ENCODE measurements at places on chromosomes 12 and 14.
A peak's percentile ranks its signal among the peaks of the same experiment; 100 is the strongest.

DNA sequence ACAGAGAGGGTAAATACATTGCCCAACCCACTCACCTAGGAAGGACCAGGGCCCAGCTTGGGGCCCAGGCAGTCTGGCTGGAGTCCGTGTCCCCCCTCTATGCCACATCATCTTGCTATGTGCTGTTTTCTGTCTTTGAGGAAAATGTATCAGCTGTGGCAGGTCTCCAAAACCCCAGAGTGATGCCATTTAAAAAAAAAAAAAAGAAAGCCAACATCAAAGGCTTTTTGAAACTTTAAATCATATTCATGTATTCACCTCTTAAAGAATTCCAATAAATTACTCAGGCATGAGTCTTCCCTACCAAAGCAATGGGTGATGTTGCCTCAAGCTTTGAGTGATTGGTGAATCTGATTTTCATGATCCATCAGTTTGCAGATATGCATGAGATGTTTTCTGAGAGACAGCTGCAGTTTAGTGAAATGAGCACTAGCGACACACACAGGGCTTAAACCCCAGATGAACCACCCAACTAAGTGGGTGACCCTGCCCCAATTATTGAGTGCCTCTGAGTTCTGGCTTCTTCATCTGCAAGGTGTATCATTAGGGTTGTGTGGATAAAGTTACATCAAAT, 6.1 kb downstream of the KRT81 start:
- no peak for DNase-seq

DNA sequence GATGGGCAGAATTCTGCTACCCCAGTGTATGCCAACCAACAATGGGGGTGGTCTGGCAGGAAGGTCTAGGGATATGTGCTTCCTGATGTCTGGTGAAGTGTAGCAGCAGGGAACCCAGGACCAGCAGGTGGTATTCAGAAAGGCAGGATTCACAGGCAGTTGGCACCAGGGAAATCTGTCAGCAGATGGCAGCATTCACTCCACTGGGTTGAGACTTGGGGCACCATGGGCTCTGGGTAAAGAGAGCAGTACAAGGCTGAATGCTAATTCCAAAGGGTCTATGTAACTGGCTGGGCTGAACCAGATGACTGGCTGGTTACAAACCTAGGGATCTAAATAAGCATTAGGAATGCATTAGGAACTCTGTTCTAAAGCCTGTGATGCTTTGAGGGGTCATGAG, 466.9 kb upstream of the STXBP6 start:
- no peak for DNase-seq

GRCh38 chr12:77606348-77606747, 224.3 kb upstream of the NAV3 start:
- DNase-seq = no peak

DNA sequence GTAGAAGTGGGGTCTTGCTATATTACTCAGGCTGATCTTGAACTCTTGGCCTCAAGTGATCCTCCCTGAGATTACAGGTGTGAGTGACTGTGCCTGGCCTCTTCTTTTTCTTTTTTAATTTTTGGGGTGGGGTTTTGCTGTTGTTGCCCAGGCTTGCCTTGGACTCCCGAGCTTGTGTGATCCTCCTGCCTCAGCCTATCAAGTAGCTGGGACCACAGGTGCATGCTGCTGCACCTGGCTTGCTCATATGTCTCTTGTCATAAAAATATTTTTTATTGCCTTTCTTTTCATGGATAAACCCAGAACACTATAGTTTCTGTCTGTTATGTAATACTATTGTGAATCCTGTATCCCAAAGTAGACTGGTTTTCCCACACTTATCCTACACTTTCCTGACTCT, 26.0 kb downstream of the SCYL2 start:
- DNase-seq = no peak

GRCh38 chr14:101958418-101959180, 5.8 kb upstream of the DYNC1H1 start:
- DNase-seq = no peak

DNA sequence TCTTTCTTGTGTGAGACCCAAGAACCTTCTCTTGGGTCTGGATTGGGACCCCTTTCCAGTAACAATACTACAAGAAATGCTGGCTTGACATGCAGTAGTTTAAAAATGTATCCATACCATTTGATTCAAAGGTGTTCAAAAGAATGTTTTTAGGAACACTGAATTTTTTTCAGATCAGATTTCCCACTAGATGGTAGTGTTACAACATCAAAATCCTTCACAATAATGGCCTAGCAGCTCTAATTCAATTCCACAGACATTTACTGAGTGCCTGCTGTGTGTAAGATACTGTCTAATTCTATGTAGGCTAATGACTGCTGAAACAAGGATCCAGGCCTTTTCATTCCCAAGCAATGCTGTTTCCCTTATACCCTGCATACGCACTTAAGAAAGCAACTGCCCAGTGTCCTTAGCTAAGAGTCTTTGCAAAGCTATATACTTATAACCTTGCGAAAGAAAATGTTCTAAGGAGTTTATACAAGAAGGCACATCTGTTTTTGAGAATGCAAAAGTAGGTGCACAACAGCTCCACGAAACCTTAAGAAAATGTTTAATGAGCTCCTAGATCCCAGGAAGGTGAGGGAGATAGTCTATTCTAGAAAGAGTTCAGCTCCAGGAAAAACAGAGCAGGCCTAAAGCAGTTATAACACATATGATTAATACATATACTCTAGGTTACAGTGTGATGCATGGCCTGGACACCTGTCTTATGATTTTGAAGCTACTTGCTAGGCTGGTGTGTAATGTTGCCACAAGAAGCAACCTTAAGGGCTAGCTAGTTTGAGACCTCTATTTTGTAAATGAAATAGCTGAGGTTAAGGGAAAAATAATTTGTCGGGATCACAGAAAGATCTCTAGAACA, 50.9 kb upstream of the PKP2 start:
- DNase-seq = no peak

GRCh38 chr14:99722741-99723140, 38.6 kb downstream of the CYP46A1 start:
- no peak for DNase-seq

GRCh38 chr12:70638639-70639360, 1.6 kb upstream of the PTPRB start:
- DNase-seq = no peak

DNA sequence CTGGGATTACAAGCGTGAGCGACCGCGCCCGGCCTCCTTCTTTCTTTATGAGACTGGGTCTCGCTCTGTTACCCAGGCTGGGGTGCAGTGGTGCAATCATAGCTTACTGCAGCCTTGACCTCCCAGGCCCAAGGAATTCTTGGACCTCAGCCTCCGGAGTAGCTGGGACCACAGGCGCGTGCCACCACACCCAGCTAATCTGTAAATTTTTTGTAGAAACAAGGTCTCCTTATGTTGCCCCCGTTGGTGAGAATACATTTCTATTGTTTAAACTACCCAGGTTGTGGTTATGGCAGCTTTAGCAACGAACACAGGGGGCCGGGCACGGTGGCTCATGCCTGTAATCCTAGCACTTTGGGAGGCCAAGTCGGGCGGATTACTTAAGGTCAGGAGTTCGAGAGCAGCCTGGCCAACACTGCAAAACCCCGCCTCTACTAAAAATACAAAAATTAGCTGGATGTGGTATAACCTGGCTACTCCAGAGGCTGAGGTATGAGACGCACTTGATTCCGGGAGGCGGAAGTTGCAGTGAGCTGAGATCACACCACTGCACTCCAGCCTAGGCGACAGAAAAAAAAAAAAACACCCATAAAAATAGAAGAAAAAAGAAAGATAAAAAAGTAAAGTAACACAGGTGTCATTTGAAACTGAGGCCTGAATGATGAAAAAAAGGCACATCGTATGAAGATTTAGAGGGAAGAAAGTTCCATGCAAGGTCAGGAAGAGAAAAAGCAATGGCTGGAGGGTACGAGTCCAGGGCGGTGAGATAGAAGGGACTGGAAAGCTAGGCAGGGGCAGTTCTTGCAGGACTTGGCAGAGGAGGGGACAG, 977 bp upstream of the TMEM120B start:
- no peak for DNase-seq

DNA sequence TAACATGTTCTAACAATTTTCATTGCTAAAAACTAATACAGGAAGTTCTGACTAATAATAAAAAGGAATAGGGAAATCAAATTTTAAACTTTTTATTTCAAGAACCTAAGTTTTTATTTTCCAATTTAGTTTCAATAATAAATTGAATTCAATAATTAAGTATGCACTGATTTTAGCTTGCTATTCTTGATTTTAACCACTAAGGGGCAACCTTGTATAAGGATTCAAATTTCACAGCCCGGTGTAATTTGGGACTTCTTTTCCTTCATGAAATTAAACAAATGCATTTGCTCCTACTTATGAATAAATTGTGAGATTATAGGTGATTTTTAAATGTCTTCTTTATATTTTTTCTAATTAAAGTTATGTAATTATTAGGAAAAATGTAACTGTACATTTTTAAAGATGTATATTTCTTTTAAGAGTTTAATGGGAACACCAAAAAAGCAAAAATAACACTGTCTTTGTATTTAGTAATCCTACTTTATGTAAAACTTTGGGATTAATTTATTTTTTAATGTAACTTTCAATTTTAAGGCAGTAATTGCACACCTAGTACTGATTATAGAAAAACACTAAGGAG, 241.4 kb upstream of the PDZRN4 start:
- DNase-seq = no peak

GRCh38 chr14:95270203-95270602, 49.5 kb downstream of the CLMN start:
- no peak for DNase-seq

- no peak for DNase-seq
These were observed 90.3 kb downstream of the STAB2 start for GRCh38 chr12:103677341-103677740.

DNA sequence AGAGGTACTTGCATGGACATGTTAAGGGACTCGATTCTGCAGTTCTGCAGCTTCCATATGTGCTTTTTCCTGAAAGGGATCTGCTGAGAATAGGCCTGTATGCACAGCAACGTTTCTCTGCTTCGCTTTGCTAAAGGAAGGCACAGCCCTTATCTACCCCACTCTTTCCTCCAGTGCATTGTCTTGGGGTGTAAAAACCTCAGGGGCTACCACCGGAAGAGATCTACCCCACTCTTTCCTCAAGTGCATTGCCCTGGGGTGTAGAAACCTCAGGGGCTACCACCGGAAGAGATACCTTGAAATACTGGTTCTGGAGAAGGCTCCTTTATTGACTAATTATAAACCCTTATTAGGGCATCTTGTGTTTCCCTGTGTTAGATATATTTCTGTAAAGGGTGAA, 52.9 kb downstream of the SEL1L start:
- DNase-seq = no peak

DNA sequence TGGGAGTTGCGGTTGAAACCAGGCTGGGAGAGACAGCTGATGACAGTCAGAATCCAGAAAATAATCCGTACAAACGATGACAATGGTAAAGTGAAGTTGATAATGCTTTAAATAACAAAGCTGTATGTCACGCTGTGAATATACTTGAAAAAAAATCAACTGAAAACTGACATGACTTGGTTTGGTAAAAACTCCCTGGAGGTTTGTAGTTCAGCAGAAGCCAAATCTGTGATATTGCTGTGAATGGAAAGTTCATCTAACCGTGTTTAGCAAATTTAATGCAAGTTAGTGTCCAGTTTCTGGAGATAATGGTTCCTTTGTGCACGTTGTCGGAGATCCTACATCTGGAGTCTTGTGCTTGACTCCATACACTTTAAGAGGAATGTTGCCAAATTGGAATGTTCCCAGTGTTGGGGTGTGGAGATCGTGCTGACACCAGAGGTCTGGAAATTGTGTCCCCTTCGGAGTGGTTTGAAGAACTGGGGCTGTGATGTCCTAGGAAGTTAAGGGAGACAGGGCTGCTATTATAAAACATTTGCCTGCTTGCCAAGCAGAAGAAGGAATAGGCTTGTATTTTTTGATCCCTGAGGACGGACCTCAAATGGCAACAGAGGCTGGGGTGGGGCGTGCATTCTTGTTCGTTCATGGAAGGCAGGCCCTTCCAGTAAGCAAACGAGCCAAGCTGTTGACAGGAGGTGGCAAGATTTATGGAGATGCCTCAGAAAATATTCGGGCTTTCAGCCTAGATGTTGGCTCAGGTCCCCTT, 30.6 kb downstream of the PPFIBP1 start:
- DNase-seq = no peak

- DNase-seq = no peak
These were observed 7.8 kb upstream of the CD163L1 start for GRCh38 chr12:7451756-7452155.

GRCh38 chr14:55814064-55814463, 234.1 kb downstream of the KTN1 start:
- DNase-seq = no peak

DNA sequence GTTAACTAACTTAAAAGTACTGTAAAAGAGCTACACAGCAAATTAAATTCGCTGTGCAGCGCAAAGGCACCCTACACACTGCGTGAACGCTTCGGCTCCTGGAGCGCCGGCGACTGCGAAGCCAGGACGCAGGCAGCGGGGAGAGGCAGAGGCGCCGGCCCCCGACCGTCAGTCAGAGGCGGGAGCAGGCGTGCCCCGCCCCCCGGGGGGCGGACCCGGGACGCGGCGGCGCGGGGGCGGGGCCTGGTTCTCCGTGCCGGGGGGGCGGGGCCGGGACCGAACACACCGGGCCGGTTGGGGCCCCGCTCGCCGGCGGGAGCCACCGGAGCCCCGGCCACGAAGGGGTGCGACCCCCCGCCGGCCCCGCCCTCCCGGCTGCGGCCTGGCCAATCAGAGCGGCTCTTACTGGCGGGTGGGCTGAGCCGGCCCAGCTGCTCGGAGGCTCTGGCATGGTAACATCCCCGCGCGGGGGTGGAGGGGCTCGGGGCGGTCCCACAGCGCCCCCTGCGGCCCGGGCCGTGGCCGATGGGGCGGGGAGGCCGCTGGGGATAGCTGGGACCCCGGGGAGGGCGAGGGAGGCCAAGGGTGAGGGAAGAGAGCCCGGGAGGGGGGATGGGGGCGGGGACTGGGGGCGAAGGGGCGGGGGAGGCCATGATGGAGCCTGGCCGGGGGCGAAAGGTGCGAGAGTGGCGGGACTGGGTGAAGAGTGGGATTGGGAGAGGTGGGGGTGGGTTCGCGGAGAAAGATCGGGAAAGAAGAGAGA, at the start of gene PRPF40B:
Gene PRPF40B, plus strand, starts transcription at position 420 of the 763 bp plus-strand sequence. Its CDS starts 30 bp downstream, at position 450.
- peak; percentile 72 for DNase-seq

DNA sequence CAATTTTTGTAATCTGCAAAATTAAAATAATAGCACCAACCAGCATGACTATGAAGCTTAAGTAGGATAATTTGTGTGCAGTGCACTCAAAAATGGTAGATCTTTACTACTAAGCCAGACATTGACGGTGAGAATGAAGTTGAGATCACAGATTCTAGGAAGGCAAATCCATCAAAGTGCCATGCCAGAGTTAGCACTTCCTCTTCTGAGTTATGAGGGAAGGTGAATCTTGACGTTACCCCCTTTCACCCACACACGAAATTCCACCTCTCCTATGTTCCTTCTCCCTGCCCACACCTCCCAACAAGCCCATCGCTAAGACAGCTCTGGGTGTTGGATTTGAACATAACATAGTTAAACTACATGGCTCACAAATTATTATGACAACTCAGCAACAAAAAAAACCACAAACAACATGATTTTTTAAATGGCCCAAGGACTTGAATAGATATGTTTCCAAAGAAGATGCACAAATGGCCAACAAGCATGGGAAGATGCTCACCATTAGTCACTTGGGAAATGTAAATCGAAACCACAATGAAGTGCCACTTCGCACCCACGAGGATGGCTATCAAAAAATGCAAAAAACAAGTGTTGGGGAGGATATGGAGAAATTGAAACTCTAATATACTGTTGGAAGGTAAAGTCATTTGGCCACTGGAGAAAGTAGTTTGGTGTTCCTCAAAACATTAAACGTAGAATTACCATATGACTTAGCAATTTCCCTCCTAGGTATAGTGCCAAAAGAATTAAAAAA, 119.3 kb upstream of the RAP1B start:
- DNase-seq = no peak
